ENCODE measurements at places on chromosomes 7 and 10. TPM values are rescaled to one million over a fixed set of nuclear protein-coding genes. Genes with fewer than 3 reads are reported as not detected.

The EMX2 gene
- total RNA-seq = 1.9 TPM

The TAS2R4 gene
- 6.8 TPM for total RNA-seq

DNA sequence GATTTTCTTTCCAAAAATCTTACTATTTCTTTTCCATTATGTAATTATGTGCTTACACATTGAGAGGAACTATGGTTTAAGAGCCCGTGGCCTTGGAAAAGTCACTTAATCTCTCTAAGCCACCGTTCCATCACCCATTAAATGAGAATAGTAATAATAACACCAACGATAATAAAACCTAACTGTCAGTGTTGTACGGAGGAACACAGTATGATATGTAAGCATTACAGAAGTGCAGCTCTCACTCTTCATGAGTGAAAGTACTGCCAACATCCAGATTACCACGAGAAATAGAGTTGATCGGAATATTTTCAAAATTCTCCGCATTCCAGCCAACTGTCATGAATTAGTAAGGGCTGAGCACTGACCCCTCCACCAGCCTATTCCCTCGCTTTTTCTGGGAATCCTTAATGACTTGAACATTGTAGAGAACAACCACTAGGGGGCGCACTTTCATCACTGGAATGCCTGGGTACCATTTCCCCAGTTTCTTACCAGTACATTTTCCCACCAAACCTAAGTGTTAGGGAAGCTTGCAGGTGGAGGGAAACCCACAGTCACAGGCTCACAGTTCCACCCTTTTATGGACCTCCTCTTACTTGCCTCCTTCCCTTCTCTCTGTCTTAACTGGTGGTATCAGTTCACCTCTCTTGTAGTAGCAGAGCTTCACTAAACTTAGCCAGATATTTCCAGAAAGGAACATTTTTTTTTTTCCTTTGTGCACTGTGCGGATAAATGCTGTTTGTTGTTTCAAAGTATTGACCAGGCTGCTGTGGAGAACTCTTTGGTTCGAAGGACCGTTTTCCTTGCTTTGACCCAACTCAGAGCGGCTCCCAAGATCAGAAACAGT, 27.8 kb downstream of the NKX2-3 start:
- peak; percentile 76 for DNase-seq

The CHST15 gene
- total RNA-seq = 11.5 TPM

DNA sequence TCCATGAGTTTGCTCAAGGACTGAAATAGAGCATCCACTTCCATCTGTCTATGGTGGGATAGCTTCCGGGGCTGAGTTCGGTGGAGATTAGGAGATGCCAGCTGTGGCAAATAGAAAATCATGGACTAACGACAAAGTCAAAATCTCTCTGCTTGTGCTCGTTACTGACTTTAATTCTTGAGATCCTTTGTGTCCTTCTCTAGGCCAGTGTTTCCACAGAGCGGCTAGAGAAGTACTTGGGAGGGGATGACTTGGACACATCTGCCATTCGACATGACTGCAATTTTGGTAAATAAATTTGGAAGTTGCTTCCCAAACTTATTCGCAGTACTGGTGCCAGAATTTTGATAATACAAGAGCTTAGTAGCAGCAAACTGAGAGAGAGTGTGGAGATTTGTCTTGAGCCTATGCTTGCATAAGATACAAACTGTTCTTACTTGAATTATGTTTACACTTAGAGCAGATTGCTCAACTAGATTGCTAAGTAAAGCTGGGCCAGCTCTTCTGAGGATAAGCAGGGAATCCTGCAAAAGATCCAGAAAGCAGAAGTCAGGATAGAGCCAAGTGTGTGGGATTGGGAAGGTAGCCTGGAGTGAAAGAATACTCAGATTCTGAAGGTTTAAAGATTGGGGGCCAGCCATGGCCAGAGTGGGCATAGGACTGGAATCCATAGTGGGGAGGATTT, 27.6 kb downstream of the ABCC2 start:
- no peak for DNase-seq

The ACTA2 gene
- 398 TPM for total RNA-seq

The CYP2C8 gene
- 8.2 TPM for total RNA-seq

DNA sequence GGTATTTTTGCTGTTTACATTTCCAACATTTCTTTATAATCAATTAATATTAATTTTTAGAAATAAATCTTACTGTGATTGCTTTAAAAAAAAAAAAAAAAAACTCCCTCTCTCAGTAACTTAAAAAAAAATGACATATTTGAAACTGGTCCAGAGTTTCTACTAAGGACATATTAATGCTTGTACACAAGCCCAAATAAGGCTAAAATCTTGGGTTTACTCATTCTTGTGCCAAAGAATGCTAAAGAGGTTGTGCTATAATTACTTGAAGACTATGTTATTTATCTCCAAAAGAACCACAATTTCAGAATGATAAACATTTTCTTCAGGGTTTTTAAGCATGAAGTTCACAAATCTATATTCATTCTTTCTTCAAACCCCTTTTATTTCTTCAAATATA, 39.4 kb upstream of the PHF14 start:
- no peak for DNase-seq

GRCh38 chr10:94138391-94138790, 144.7 kb downstream of the PLCE1 start:
- no peak for DNase-seq

DNA sequence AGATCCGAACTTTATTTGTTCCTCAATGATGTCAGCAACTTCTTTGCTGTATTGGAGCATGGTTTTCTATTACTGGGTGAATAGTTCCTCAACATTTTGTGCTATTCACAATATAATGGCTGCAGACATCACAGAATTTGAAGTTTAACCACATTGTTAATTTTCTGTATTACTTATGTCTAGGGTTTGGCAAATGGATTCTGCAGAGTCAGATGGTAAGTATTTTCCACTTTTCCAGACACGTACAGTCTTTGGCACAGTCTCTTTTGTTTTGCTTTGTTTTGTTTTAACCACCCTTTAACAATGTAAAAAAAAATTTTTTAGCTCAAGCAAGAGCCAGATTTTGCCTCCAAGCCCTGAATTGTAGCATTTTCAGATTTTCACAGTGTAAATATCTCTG, 36.8 kb upstream of the FOXK1 start:
- DNase-seq = no peak

DNA sequence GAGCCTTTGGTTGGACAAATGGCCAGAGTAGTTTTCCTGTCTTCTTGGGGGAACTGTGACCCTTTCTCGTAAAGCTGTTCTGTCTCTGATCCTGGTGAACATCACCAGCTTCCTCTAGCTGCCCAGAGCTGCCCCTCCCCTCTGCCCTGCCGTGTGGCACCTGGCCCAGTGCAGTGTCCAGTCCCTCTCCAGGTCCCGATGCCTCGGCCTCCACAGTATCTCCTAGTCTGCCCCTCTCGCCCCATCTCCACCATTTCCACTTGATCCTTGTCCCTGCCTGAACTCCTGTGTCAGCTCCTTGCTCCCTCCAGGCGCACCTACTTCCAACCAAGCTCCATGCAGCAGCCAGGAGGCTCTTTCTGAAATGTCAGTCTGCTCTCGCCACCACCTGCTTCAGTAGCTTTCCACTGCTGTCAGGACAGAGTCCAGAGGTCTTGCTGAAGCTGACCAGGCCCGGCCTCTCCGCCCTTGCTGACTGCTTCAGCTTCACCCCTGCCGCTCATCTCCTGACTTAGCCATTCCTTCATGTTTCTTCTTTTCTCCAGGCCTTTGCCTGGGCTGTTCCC, 133.6 kb downstream of the GRK5 start:
- DNase-seq = no peak

The HECTD2 gene
- 20.3 TPM for total RNA-seq

The PAPSS2 gene
- total RNA-seq = 6.4 TPM

Data from testis (tissue), 5 donors.